ENCODE measurements at places on chromosomes 13 and 19.

DNA sequence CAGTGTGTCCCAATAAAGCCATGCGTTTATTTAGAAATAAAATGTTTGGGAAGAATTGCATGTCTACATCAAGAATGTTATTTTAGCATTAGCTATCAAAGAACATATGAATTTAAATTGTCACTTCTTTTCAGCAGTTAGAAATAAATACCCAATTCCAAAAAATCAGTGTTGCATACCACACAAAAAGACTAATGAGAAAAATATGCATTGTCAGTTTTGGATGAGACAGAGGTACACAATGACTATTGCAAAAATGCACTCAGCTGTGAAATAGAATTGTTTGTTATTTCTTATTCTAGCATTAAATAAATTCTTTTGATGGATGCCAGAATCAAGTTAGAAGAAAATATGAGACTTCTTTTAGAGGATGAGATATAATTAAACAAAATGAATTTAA is 833.9 kb downstream of the SLITRK1 start:
- DNase-seq = no peak

DNA sequence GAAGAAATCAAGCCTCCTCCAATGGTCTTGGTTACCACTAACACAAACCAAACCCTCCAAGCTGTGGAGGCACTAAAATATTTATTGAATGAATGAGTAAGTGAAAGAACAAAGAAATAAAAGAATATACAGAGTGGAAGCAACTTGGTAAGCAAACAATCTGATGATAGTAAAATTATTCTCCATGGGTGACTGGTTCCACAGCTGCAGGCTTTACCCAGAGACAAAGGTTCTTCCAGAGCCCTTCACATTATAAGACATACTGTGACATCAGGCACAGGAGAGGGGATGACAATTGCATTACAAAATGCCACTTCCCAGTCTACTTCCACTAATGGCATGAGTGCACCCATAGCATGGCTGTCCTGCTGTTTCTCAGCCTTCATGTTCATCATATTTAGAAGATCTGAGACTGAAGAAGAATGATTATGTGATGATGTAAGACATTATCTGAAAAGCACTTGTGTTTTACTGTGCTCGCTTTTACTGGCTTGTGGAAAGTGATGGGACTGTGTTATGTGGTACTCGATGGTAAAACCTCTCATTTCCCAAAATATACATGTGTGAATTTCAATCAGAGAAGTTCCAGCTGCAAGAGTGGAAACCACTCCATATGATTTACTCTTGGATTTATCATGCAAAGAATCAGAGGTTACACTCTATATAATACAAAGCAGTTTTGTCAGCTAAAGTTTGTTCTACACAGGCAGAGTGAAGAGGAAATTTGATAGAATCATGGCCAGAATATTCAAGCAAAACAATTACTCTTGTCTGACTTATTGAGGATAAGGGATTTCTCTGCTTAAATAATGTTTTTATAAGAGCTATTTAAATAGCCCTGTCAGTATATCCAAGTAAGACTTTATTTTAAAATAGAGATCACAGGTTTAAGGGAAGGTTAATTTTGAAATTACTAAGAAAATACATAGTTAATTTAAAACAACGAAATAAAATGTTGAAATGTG is 220.2 kb upstream of the NBEA start:
- no peak for DNase-seq

DNA sequence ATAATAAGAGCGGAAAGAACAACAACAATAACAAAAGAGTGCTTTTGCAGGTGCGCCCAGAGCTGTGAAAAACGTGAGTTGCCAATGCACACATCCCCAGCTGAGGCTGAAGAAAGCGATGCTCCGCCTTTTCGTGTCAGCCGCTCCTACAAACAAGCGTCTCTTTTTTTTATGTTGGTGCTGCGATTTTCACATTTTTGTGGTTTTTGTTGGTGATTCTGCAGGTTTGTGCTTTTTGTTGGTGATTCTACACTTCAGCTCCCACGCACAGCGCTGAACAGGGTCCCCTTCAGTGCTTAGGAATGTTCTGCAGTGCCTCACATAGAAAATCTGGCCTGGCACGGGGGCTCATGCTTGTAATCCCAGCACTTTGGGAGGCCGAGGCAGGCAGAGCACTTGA is 7.3 kb upstream of the SBK3 start:
- DNase-seq = no peak

DNA sequence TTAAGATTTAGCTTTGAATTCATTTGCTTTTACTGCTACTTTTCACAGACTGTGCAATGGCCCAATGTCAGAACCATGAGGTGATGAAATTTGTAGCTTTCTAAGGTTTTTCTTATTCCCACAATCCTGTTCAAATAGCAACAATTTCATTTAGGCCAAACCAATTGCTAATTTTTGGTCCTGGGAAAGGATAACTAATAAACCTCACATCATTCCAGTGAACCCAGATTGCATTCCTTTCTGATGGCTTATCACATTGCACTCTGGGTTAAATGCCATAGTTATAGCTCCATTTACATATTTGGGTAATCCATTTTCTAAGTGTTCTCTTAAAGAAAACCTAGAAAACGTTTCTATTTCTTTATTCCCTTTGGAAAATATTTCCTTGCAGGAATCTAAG is 22.9 kb upstream of the POMP start:
- no peak for DNase-seq

Data from activated CD4-positive, alpha-beta memory T cell treated with anti-CD3 and anti-CD28 coated beads for 36 hours (primary cell).